ENCODE measurements at places on chromosomes 7 and 10.

DNA sequence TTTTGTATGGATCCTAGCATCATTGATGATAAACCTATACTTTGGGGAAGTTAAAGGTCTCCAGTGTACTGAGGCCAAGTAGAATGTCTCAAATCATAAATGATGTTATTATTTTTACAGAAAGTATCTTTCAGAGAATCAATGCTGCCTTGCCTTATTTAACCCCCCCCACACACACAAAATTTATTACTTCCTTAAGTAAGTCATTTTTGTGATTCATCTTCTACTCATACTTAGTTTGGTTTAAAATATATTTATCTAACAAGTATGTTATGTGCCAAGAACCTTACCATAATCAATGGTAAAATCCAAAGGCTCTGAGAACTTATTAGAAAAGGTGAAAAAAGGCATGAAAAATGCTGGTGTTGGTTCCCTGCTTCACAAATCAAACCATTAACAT, 18.8 kb upstream of the CLDN12 start:
- no peak for DNase-seq

GRCh38 chr10:42753507-42754154, 29.0 kb upstream of the BMS1 start:
- DNase-seq, result no peak

DNA sequence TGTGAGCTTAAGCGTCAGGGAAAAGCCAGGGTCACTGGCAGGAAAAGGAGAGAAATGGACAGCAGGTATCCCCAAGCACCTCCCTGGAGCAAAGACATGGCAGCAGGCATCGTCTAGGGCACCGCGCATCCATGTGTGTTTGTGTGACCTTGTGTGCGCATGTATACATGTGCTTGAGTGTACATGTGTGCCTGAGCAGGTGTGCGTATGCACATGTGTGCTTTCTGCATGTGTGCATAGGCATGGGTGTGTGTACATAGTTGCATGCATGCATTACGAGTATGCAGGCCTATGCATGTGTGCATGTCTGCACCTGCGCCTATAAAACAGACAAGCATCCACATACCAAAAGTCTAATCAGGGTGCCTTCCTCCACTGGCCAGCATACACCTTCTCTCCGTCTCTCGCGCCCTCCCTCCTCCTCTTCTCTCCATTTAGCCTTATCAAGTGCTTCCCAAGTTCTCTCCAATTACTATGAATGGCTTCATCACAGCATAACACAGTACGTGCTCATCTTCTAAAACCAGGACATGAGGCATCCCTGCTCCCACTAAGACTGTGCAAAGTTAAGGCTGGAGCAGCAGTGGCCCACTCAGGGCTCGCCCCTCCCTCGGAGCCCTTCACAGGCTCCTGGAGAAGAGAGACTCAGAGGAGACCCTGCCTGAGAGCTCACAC, 30.6 kb downstream of the RASGEF1A start:
- DNase-seq, result no peak

DNA sequence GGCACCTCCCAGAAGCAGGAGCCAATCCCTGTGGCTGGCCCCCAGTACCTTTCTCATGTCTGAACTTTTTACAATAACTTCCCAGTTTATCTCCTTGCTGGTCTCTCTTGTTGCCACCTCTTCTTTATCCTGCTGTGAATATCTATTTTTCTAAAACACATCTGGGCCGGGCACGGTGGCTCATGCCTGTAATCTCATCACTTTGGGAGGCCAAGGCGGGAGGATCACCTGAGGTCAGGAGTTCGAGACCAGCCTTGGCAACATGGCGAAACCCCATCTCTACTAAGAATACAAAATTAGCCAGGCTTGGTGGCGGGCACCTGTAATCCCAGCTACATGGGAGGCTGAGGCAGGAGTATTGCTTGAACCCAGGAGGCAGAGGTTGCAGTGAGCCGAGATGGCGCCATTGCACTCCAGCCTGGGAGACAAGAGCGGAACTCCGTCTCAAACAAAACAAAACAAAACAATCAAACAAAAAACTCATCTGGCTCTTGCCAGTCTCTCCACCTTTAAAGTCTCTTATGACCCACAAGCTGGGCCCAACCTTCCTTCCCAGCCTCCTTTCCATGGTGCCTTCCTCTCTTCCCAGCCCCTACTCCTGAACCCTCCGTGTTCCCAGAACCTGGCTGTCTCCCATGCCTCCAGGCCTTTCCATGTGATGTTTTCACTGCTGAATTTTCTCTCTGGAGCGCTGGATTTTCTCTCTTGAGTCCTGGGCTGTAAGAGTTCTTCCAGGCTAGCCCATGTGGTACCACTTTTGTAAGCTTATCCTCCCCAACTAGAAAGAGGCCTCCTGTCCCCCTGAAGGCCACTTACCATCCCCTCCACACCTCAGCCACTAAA, 51.3 kb downstream of the HIP1 start:
- DNase-seq, result no peak

GRCh38 chr7:36657036-36657660, 67.1 kb downstream of the AOAH start:
- no peak for DNase-seq

GRCh38 chr7:28165261-28165660, 15.3 kb downstream of the JAZF1 start:
- no peak for DNase-seq

GRCh38 chr10:33559105-33559504, 224.6 kb upstream of the NRP1 start:
- no peak for DNase-seq

DNA sequence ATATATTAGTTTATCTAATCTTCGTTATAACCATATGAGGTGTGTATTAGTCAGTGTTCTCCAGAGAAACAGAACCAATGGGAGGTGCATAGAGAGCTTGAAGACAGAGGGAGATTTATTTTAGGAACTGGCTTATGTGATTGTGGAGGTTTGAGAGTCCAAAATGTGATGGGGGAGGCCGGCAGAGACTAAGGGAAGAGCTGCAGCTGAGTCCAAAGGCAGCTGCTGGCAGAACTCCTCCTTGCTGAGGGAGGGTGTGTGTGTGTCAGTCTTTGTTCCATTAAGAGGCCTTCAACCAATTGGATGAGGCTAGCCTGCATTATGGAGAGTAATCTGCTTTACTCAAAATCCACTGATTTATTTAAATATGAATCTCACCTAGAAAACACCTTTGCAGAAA, 165.1 kb downstream of the SH3PXD2A start:
- no peak for DNase-seq

GRCh38 chr10:26573674-26574073, 123.8 kb upstream of the PDSS1 start:
- no peak for DNase-seq

DNA sequence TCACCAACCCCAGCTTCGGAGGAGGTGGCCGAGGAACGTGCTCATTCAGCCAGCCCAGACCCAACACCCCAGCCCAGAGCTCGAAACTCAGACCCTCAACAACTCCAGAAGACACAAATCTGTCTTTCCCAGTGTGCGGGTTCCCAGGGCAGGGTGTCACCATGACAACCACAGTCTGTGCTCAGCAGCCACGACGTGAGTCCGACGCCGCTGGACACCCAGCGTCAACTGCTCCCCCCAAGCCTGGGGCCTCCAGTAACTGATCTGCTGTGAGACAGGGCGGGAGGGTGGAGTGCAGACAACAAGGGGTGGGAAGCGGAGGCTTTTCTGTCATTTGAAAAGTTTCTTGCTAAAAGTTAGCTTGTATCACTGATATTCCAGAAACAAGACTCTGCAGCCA, 167.2 kb downstream of the MAD1L1 start:
- DNase-seq, result no peak

GRCh38 chr10:77877441-77878344, 48.9 kb downstream of the DLG5 start:
- DNase-seq, result no peak

GRCh38 chr7:143480501-143480900, 2.8 kb downstream of the TAS2R41 start:
- no peak for DNase-seq

- DNase-seq, result no peak
Measured at GRCh38 chr10:106436123-106436715, 728.3 kb downstream of the SORCS1 start.

DNA sequence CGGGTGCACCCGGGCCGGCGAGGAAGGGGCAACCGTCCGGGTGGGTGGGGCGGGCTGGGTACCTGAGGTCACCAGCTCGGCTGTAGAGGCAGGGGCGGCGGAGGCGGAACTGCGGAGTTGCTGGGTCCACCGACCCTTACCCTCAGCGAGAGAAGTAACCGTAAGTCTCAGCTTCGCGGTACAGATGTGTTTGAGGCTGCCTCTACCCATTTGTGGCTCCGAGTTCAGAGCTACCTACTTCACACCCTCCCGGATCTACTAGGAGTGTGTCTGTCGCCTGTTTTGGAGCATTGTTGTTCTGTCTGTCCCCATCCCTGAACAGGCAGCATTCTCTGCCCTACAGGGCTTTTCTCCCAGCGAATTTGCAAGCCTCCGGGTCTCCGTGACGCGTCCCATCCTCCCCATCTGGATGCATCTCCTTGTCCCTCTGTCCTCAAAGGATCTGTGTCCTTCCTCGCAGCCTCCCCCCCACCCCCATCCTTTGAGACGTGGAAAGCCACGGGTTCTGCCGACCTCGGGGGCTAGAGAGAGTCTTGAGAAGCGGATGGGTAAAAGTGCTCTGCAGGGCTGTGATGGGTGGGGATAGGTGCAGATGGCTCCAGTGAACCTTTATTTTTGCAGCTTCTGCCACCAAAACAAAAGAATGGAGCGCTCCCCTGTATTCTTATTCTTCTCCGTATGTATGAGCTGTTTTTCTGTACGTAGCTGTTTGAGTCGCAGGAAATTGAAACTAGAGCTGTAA, 757 bp downstream of the ANKIB1 start:
- no peak for DNase-seq

- DNase-seq, result no peak
Measured at GRCh38 chr7:29965030-29965429, 24.6 kb downstream of the SCRN1 start.

- no peak for DNase-seq
Measured at GRCh38 chr10:114282526-114282925, 43.5 kb downstream of the VWA2 start.

DNA sequence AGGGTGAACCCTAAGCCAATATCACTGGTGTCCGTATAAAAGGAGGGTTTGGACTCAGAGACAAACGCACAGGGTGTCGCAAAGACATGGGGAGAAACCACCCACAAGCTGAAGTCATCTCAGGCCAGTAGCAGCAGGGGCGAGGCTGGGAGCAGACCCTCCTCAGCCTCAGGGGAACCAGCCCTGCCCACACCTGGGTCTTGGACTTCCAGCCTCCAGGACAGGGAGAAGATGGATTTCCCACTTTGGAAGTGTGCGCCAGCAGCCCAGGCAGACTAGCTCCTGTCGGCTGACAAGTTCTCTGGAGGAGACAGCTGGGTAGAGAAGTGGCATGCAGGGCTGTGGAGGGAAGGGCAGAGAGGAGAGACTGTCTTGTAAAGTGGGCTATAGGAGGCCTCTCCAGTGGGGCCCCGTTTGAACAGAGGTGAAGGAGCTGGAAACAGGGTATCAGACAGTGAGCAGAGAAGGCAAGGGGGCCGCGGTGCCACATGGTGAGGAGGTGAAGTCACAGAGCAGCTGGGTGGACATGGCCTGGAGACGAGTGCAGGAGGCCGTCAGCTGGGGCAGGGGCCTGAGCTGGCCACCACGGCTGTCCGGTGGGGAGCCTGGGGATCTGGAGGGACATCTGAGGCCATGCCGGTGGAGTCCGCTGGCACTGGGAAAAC, 475.6 kb downstream of the PTPRN2 start:
- DNase-seq, result no peak

GRCh38 chr10:10396601-10397000, 621.1 kb upstream of the CELF2 start:
- no peak for DNase-seq

DNA sequence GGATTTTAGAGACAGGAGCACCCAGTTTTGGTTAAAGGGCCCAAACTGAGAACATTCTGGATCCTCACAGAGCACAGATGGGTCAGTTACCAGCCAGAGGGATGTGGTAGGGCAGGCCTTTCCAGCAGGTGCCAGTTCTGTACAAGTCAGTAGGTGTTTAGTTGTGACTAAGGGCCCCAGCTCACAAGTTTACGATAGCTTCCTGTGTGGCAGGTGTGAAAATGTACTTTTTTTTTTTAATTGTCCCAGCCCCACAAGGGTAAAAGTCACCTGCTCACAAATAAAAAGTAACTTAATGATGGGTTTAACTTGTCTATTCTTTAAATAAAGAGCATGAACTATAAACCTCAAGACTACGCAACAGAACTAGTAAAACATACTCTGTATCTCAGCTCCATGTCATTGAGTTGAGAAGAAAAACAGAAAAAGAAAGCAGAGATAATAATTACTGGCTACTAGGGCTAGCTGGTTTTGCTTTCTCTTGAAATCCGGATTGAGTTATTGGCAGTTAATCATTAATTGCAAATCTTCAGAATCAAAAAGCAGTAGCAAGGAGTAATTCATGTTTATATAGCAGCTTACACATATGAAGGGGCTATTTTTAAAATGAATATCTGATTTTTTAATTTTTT, 15.4 kb downstream of the NFE2L3 start:
- DNase-seq, result no peak

DNA sequence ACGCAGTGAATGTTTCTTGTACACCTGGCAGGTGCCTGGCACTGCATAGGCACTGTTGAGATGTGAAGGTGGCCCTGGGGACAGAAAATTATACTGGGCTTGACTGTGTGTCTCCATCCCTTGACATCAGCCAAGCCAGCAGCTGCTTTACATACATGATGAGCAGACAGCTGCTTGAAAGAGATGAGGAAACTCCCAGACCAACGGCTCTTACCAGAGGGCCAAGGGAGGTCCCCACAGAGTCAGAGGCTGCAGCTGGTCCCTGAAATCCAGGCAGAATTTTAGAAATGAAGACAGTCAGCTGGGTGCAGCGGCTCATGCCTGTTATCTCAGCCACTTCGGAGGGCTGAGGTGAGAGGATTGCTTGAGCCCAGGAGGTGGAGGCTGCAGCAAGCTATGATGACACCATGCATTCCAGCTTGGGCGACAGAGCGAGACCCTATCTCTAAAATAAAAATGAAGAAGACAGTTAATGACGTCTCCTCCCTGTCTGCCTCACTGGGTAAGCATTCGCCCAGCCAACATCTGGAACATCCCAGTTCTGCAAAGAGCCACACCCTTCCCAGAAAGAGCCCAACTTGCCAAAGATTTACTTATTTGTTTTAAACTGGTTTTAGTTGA, 17.6 kb downstream of the LIMK1 start:
- DNase-seq, result no peak

DNA sequence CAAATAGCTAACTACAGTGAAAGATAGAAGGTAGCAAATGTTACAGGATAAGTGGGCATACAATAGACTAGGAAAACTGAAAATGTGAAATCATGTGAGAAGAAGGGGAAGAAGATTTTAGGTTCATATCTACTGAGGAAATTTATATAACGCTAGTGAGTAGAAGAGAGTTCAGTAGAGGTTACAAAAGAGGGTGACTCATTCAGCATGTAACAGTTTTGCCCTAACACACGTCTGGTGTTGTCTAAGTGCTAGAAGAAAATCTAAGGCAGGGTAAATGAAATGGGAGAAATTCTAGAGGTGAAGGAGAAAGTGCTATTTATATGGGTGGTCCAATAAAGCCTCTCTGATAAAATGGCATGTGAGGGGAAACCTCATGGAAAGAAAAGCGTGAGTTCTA, 731.4 kb upstream of the POT1 start:
- no peak for DNase-seq

DNA sequence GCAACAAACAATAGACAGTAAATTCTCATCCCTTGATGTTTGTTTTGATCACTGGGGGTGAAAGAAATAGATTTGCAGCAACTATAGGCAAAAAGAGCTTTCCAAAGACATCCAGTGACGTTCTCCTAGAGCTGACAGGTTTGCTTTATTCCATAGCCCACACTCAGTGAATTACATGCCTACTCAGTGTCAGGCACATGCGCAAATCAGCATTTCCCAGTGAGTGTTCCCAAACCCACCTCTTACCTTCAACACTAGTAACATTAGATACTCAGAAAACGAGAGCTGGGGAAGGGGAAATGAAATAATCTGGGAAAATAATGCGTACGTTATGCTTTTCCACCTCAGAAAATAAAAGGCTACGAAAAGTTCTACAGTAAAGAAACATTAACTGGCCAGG, 144.1 kb downstream of the CPEB3 start:
- DNase-seq, result no peak

All from stimulated activated CD4-positive, alpha-beta T cell treated with anti-CD3 and anti-CD28 coated beads, Interleukin-2, amount 100 ng/mL, for 4 hours (primary cell).